Tibial nerve (tissue), 4 donors: ENCODE measurements at places on chromosomes 7 and 10. TPM values are rescaled to one million over a fixed set of nuclear protein-coding genes. Genes with fewer than 3 reads are reported as not detected.

The PNLIPRP1 gene
- total RNA-seq = 2.4 TPM

The DPP6 gene
- total RNA-seq = 1.6 TPM

The ANKRD30A gene
- not detected for total RNA-seq

The TLX1 gene
- total RNA-seq = not detected

The TMEM213 gene
- total RNA-seq = not detected

The SPDYE11 gene
- not detected for total RNA-seq

The GDF2 gene
- total RNA-seq = not detected

The RSPH10B2 gene
- total RNA-seq = 3.3 TPM

The SFTPA1 gene
- not detected for total RNA-seq

The CUBN gene
- total RNA-seq = 38.9 TPM

The TRIL gene
- 2.8 TPM for total RNA-seq

The EBF3 gene
- 41.0 TPM for total RNA-seq

The ERVW-1 gene
- total RNA-seq = not detected

GRCh38 chr10:34449836-34450235 lies 365.3 kb downstream of the PARD3 start:
- no peak for DNase-seq

DNA sequence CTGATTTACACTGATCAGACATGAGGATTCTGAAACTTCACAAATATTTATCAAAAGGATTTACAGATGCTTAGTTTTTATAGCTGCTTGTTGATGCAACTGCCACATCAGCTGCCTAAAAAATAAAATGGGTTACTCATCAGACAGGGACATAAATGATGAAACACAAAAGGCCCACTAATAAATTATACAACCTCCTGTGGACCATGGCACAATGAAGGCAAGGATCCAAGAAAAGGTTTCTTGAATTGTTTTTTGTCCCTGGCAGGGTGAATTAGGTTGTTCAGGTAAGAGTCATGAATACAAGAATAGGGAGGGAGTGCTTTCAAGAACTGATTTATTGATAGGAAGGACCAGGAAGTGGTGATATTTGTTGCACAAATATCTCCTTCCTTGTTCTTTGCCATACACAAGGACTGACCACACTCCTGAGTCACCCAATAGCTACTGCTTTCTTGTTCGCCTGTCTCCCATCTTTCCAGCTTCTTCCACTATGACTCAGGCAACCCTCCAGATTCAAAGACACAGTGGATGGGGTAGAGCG lies 234.5 kb downstream of the AHR start:
- DNase-seq = no peak

GRCh38 chr10:110074298-110074697 lies 66.5 kb downstream of the ADD3 start:
- no peak for DNase-seq

GRCh38 chr10:48667960-48668590 lies 16.6 kb upstream of the WDFY4 start:
- DNase-seq = no peak

- DNase-seq = no peak
These were observed 115.0 kb upstream of the KIF5B start for GRCh38 chr10:32171204-32171603.

GRCh38 chr10:50506861-50507573 lies 116.7 kb downstream of the SGMS1 start:
- peak; percentile 45 for DNase-seq

GRCh38 chr7:104963991-104964385 lies 50.0 kb upstream of the KMT2E start:
- no peak for DNase-seq

GRCh38 chr7:94449151-94449725 lies 54.5 kb downstream of the COL1A2 start:
- no peak for DNase-seq

GRCh38 chr10:100479037-100479436 lies 16.2 kb downstream of the WNT8B start:
- DNase-seq = no peak

GRCh38 chr10:82981137-82981723 lies 1106.2 kb downstream of the NRG3 start:
- no peak for DNase-seq

DNA sequence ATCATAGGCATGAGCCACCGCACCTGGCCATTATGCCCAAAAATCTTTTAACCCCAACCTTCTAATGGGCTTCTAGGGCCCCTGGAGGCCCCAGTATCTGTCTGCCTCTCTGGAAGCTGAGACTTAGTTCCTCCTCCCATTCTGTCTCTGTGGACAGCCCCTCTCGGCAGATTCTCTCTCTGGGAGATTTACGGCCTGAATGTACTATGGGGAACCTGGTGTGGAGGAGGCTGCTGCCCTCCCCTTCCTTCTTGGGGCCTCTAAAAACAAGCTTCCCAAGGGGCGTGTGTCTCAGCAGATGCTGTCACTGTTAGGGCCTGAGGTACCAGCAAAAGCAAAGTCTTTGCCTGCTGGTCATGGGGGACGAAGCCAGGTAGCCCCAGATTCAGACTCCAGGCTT lies 35.8 kb upstream of the PRKAR1B start:
- no peak for DNase-seq

DNA sequence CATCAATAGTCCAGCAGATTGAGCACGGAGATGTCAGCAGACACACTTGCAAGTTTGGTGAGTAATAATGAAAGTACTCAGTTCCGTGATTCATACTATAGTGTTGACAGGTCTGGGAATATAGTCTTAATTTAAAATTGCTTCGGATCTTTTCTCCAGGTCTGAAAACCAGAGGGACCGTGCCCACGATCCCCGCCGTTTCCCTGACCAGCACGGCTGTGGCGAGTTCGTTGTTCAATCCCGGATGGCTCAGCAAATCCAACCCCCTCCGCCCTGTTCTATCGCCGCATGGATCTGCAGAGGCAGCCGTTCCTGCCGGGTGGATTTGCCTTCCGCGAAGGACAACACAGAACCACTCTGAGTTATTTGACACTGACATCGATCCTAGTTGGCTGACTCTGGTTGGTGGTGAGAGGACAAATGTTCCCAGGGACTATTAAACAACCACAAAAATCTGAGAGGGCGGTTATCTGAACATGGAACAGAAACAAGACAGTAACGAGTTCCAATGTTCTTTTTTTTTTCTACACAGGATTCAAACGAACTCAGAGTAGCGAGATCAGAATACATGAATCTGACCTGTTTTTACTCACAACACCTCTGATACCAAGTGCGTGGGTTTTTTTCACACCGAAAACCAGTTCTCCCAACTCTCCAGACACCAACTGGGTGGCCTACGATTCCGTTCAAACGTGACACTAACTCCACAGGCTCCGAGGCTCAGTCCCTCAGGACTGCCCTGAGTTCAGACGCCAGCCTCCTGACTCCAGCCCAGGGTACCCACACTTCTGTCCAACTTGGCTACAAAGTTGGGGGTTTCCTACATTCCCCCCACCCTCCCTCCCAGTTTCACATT lies 52.7 kb downstream of the RBM17 start:
- DNase-seq = no peak

DNA sequence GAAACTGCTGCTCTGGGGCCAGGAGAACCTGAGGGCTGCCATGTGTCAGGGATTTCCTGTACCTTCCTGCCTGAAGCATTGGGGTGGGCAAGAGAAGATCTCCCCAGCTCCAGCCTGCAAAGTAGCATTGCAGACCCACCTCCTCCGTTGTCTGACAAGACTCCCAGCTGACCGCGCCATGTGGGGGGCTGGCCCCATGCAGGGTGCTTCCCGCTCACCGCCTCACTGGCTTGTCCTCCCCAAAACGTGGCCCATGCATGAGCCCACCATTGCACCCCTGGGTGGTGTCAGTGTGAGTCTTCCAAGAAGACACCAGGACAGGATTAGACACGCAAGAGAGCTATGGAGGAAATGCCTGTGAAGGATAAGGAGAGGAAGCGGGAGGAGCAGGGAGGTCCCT lies 68.3 kb downstream of the ABRAXAS2 start:
- no peak for DNase-seq

DNA sequence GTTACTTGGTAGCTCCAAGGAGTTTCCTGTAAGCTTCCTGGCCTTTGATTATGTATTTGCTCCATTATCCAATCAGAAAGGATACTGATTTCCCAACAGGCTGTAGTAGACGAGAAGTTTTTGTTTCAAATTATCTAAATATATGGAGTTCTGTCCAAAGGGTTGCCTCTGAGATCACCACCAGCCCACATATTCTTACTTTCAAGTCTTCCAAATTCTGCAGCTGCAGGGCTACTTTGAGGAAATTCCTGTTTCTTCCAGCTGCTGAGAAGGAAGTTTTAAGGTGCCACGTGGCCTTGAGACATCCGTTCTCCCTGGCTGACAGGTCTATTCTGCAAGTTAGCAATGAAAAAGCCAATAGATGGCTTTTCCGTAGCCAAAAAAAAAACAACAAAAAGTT lies 286.0 kb downstream of the TWIST1 start:
- no peak for DNase-seq

DNA sequence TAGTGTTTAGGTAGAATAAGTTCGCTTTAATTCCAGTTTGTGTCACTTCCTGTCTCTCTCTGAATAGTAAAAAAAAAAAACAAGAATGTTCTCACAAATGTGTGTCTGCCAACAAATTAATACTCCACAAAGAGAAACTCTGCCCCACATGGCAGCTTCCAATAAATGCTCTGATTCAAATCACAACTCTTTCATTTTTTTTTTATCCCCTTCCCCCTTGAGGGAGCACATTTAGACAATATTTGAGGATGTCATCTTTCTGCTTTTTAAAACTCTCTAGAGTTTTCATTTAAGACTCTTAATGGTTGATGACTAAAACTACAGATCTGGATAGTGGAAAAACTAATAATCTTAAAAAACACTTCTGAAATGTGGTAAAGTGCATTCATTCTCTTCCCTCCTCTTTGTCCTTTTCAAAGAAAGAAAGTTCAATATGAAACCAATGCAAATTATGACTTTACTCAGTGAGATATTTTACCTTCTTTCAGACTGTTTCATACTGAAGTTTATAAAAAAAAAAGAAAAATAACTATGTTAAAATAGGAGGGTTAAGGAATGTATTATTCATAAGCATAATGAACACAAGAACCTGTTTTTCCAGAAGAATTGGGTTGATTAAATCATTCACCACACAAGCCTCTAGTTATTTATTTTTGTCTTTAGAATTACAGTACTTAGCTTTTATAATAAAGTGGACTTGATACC lies 42.3 kb downstream of the ARID5B start:
- DNase-seq = no peak

DNA sequence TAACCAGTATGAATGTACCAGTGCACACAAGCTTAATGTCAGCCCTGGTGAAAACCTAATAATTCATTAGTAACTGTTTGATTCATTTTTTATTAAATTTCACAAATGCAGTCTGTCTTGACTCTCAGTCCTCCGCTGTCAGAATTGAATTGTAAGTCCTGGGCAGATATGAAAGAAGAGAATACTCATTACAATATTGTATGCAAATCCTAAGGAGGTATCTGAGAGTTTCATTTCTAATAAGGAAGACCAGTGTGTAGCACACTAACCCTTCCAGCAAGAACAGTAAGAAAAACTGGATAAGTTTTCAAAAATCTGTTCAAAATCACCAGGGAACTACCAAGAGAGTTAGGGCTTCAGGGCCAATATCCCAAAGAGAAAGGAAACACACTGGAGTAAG lies 652.1 kb downstream of the SUGCT start:
- DNase-seq = no peak

DNA sequence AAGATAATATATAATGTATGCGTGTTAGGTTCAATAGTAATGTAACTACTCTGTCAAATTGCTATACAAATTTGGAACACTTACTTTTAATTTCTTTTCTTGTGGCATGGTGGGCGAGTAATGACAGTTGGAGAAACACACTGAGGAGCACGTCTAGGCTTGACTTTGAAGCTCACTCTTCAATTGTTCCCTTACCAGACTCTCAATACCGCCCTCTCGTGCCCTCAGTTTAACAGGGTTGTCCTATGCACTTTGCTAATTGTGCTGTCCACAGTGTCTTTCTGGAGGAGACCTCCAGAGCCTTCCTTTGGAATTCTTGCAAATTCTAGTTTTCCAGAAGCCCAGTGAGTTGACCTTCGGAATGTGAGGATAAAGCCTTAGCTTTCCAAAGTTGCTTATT lies 107.2 kb upstream of the RELN start:
- no peak for DNase-seq

- DNase-seq = no peak
These were observed 9.0 kb upstream of the TBXAS1 start for GRCh38 chr7:139820089-139820488.

DNA sequence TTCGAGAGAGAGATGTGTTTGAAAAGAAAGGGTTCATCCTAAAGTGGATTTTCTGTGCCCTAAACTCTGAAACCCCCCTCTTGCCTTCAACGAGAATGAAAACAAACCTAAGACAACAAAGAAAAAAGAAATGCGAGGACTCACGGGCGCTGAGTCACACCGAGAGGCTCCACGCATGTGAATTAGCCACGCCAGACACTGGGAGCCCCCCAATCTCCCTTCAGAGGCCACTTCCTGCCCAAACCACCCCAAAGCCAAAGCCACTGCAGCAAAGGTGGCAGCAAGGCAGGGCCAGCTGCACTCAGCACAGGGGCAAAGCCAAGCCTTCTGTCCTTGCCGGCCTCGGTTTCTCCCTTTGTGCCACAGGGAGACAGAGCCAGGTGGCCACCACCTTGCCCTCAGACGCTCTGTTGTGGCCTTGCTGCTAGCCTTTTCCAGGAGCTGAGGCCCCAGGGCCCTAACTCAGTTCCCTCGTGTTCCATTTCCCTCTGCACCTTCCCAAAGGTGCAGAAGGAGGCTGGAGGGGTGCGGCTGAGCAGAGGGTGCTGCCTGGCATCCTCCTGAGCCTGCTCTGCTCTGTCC lies 93.3 kb downstream of the FAM53B start:
- DNase-seq = no peak

DNA sequence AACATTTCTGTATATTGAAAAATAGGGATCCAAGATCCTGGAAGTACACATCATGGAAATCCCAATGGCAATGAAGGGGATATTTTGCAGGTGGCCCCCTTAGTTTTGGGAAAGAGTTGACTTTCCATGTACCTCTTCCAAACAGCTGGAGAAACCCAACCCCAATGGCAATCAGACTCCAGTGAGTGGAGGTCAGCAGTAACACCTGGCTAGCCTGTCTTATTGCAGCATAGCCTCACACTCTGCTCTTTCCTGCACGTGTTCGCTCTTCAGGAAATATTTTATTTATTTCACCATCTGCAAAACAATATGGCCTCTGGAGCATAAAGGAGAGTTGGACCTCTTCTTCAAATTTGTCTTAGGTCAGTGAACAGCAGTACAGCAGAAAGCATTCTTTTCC lies 340.0 kb upstream of the NRP1 start:
- no peak for DNase-seq

GRCh38 chr7:11221984-11222383 lies 248.3 kb downstream of the PHF14 start:
- no peak for DNase-seq

DNA sequence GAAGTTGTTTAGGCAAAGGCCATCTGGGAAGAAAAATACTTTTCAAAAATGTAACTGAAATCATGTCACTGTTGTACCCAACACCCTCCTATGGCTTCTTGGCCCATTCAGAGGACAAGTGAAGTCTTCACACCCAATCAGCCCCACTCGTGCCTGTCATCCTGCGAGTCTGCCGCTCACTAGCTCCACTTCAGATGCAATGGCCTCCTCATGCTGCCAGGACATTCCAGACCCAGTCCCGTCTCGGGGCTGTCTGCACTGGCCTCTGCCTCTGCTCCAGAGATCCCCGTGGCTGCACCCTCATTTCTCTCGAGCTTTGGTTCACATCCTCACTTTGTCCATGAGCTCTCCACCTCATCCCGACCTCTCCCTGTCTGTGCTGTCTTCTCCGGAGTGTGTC lies 227.1 kb downstream of the KCNMA1 start:
- no peak for DNase-seq

- DNase-seq = no peak
These were observed 496.1 kb downstream of the ANKRD7 start for GRCh38 chr7:118720632-118721031.

- no peak for DNase-seq
These were observed 1288.0 kb upstream of the SORCS1 start for GRCh38 chr10:108452533-108452932.

- DNase-seq = no peak
These were observed 15.3 kb downstream of the PAPSS2 start for GRCh38 chr10:87674943-87675342.
